ENCODE measurements at places on chromosomes 6 and 20. TPM values are rescaled to one million over a fixed set of nuclear protein-coding genes. Genes with fewer than 3 reads are reported as not detected.

CST4 gene
- not detected for total RNA-seq

DNA sequence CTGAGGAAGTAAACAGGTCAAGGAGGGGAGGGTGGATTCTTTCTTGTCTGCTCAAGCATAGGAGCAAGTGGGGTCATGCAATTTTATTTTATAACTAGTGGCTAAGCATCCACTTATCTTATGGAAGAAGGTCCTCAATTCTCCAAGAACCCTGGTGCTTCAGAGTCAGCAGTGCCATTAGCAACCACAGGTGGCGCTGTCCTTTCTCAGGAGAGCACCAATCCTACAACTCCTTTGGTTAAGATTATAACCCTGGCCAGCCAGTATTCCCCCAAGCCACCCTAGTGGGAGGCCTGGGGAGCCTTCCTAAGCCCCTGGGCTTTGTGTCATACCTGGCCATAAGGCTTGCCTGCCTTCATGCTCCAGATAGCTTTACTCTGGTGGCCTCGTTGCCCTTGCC is 60.7 kb downstream of the PCSK2 start:
- no peak for ATAC-seq

- ATAC-seq: no peak
Observed at GRCh38 chr20:34921436-34921835, 34.2 kb downstream of the GSS start.

DNA sequence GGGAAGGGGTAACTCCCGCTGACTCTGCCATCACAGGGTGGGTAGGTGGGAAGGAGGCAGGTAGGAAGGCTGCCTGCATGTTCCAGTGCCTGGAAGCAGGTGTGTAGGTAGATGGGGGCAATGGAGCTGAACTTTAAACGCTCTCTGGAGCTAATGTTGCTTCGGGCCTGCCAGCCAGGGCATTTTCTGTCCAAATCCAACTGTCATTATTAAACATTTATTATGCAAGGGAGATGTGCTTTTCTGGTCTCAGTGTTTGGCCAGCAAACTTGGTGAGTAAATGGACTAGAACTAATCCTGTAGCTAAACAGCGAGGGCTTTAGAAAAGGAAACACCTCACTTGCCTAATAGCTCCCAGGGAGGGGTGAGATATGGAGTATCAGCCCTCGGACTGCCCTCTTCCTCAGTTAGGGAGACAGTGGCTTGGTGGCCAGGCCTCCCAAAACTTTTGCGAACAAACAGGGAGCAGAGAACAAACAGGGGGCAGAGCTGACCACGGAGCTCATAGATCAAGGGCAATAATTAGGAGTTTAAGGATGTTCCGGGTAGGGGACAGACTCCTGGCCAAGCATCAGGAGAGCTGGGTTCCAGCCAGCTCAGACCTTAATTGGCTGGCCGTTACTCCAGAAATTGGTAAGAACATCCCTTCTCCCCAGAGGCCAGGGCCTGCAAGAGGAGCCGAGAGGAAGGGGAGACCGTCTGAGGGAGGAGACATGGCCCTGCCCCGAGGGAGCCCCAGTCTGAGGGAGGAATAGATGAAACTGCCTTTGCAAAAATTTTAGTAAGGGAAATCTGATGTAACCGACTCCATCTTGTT is 131.1 kb downstream of the VEGFA start:
- no peak for ATAC-seq

- no peak for ATAC-seq
Observed at GRCh38 chr20:64144144-64144912, 19.9 kb upstream of the MYT1 start.

COL11A2 gene
- total RNA-seq: 2.5 TPM

GTSF1L gene
- total RNA-seq: not detected

DNA sequence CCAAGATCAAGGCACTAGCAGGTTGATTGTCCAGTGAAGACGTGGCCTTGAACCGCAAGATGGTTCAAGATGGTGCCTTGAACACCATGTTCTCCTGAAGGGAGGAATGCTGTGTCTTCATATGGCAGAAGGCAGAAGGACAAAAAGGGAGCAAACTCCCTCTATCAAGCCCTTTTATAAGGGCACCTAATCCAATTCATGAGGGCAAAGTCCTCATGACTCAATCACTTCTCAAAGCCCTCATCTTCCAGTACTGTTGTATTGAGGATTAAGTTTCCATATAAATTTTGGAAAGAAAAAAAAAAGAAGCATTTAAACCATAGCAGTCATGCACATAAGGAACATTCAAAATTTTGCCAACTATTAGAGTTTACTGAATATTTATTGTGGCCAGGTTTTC is 29.9 kb upstream of the TSPYL1 start:
- no peak for ATAC-seq

- no peak for ATAC-seq
Observed at GRCh38 chr6:109372130-109372529, 10.1 kb downstream of the CD164 start.

DNA sequence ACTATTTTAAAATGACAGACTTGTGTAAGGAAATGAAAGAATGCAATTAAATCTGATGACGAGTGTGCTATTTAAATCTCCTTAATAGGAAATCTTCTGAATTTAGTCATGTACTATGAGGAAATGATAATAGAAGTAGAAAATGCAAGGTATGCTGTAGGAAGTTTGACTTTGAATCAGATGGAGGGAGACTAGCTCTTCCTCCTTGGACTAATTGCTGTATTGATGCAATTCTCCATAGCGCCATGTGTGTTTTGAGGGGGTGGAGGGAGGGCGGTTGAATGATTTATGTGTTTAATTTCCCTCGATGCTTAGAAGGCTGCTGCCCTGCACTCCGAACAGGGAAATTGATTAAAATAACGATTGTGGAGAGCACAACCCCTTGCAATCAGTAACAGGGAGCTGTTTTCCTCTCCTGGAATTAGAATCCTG is 214.4 kb upstream of the PRND start:
- ATAC-seq: peak; percentile 72

DNA sequence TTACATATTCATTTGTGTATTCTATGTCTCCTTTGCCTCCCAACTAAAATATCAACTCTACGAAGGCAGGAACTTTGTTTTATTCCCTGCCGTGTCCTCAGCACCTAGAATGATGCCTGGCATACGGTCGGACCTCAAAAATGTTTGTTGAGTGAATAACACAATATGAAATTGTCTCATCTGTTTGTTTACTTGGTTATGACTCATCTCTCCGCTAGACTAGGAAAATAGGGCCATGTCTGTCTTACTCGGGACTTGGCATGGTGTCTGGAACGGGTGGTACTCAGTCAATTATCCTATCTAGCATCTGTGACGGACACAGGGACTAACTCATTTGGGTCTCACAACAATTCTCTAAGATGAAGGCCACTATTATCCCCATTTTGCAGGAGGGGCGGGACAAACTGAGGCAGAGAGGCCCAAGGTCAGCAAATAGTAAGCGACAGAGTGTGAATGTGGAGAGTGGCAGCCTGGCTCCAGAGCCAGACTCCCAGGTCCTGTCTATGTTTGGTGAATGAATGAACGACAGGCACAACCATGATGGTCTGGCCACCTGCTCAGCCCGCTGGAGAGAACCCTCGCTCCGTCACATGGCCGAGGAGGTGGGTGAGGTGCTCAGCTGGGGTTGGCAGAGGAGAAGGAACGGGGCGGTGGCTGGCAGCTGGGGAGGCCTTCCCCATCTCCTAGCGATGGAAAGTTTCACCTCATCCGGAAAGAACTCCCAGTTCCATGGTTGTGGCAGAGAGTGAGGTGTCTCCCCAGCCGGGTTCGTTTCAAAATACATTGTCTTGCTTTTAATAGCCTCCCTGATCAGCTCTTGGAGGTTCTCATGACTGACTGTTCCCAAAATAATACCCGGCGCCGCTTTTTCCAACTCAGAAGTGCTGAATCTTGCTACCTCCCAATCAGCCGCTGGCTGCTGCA is 27.6 kb upstream of the NFATC2 start:
- no peak for ATAC-seq

DNA sequence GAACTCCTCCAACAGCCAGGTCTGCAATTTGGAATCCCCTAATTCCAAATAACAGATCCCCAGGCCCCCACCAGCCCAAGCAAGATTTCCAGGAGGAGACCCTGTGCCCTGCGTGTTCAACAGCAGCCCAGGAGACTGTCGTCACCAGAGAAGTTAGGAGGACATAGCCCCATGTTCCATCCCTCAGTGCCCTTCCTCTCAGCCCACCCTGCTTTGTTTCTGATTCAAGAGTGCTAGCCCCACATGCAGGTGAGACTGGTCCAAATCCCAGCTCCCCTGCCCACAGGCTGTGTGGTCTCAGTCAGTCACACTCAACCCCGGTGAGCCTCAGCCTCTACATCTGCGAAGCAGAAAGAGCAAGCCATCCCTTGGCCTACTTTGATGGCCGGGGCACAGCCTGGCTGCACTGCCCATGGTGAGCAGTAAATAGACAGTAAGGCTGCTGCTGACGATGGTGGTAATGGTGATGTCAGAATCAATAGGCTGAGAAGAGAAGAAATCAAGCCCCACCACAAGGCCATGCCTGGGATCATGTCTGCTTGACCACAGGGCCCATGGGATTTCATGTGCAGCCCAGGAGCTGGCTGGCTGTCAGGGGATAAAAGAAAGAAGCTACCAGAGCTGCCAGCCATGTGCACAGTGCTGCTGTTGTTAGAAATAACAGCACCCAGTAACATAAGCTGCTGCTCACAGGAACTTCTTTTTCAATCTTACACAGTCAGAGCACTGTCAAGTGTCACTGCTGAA is 51.5 kb upstream of the NXT1 start:
- no peak for ATAC-seq

DNA sequence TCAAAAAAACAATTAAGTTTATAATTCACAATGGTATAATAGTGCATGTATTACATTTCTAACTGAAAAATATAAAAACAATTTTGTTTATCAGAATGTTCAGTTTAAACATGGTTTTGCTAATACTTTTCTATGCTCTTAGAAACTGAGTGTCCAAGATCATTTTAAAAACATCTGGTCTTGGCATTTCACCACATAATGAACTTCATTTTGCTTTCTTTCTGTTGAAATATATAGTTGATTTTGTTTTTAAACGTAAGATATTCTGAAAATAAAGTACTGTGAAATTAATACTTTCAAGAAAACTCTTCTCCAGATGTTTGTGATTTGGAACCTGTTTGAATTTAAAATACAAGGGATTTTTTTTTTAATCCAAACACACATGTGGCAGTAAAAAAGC is 264.4 kb downstream of the COL12A1 start:
- no peak for ATAC-seq

GPR6 gene
- not detected for total RNA-seq

DNA sequence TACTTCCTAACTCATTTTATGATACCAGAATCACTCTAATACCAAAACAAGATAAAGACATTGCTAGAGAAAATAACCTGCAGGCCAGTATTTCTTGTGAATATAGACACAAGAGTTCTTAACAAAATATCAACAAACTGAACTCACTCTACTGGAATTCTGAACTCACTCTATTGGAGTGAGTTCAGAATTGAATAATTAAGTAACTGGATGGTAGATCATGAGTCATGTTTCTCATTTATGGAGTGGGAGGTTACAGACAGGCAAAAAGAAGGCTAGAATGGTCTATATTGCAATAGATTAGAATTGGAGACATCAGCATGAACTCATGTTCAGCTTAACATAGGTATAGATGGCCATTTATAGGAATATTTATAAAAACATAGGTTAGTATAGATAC is 26.6 kb upstream of the C6orf58 start:
- peak; percentile 56 for ATAC-seq

DNA sequence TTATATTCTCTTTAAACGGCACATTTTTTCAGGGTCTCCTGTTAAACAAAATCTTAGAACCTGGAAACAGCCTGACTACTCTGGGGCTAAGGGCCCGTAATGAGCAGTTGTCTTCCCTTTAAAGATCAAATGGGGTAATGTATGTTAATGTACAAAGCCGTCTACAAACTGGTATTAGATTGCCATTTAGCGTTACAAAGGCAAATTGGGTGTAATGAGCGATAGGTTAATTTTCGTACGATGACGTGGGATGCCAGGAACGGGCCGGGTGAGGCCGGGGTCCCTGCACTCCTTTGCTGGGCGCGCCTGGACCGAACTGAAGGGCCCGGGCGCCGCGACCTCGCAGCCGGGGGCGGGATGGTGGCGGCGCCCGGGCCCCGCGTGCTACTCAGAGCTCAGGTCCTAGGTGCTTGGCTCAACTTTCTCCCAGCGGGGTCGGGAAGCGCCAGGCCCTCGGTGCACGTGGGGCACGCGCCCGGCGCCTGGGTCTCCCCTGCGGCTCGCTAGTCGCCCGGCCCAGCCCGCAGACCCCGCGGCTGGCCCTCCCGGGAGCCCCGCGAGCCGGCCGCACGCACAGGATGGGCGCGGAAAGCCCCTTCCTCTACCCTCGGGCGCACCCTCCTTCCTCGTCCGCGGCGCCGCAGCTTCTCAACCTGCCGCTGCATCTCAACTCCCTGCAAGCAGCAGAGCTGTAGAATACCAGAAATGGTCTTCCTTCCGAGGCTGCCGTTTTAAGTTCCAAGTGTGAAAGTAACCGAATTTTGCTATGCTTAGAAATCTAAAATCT is 5.9 kb downstream of the NKX2-4 start:
- peak; percentile 33 for ATAC-seq

Data from motor neuron (in vitro differentiated cells).